Omental fat pad (tissue), 4 donors: ENCODE measurements at places on chromosomes 16 and 17. TPM values are rescaled to one million over a fixed set of nuclear protein-coding genes. Genes with fewer than 3 reads are reported as not detected.

DNA sequence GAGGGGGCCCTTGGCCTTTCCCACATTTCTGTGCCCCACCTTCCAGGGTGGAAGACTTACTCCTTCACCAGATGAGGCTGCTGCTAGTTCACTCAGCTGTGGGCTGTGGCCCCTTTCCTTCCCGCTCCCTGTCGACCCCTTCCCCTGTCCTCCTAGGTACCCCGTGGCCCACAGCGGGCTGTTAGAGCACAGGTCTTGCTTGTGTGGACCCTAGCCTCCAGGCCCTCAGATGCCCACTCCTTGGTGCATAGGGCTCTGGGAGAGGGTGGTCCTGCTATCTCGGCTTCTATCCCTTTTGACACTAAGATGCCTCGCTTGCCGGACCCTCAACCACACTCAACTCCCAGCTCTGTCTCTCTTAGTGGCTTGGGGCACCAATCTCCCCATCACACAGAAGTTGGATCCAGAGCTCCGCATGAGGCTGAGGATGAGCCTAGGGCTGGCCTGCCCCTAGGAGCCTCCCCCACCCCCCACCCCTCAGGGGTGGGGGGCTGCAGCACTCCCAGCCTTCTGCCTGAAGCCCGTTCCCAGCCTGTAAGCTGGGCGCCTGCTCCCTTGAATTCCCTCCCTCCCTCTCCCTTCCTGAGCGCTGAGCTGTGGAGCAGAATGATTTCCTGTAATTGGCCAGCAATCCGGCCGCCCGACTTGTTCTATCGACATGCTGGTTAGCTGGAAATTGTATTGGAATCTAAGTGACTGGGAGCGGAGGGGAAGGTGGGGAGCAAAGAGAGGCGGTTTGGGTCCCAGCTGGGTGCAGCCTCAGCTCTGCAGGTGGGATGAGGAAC, 30.9 kb downstream of the DCAKD start:
- DNase-seq: no peak

Gene SOX8
- total RNA-seq: 2.9 TPM

- DNase-seq: peak; percentile 19
Measured at GRCh38 chr16:85393674-85394451, 219.3 kb upstream of the GSE1 start.

GRCh38 chr16:5965321-5965720, 867.7 kb upstream of the EEF2KMT start:
- DNase-seq: no peak

Gene TNRC6C
- total RNA-seq: 11.6 TPM

GRCh38 chr17:33416131-33416530, 123.0 kb upstream of the ASIC2 start:
- no peak for DNase-seq

DNA sequence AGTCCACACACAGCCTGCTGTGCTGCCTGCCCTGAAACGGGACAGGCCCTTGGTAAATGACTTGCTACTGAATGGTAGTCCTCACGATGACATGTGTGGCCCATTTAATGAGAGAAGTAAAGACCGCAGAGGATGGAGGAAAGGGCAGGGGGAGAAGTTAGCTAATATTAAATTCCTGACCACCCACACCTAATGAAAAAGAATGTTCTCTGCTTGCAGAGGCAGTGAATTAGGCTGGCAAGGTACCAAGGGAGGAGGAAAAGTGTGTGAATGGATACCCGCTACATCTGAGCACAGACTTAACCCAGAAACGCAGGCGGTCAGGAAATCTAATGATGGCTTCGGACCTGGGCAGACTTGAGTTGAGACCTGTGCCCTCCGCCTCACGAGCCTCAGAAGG, 141.2 kb downstream of the PRKCA start:
- no peak for DNase-seq

DNA sequence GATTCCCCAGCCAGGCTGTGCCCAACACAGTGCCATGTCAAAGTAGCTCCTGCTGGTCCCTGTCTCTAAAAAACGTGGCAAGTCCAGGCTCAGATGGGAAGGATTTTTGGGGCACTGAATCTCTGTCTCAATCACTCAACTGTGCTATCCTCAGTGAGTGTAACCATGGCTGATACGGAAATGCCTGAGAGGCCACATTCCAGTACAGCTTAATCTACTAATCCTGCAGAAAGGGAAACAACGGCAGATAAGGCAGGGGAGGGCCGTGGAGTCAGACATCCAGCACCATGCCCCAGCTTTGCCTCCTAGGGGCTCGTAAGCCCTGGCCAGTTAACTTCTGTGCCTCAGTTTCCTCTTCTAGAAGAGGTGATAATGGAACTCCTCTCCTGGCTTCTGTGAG, 251.7 kb downstream of the CPPED1 start:
- no peak for DNase-seq

- DNase-seq: no peak
Measured at GRCh38 chr16:89155184-89155679, 16.3 kb upstream of the CDH15 start.

- DNase-seq: no peak
Measured at GRCh38 chr16:51134269-51134812, 16.7 kb downstream of the SALL1 start.

GRCh38 chr17:37818689-37819088, 73.8 kb upstream of the HNF1B start:
- DNase-seq: no peak

DNA sequence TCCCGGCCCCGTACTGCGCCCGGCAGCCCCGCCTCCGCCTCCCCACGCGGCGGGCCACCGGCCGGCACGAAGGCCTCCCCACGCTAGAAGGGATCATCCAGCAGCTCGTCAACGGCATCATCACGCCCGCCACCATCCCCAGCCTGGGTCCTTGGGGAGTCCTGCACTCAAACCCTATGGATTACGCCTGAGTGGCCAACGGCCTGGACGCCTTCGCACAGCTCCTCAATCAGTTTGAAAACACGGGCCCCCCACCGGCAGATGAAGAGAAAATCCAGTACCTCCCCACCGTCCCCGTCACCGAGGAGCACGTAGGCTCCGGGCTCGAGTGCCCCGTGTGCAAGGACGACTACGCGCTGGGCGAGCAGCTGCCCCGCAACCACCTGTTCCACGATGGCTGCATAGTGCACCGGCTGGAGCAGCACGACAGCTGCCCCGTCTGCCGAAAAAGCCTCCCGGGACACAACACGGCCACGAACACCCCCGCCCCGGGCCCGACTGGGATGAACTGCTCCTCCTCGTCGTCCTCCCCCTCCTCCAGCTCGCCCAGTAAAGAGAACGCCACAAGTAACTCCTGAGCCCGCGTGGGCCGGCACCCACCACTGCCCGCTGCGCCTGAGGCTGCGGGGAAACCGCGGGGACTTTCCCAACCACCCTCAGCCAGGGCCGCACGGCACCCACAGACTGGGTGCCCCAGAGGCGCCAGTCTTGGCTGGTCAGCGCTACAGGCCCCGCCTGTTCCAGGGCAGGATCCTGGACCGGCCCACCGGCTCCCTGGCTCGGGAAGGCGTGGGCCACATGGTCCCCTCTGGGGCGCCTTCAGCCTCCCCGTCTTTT, 39.0 kb upstream of the AKAP1 start:
- no peak for DNase-seq

DNA sequence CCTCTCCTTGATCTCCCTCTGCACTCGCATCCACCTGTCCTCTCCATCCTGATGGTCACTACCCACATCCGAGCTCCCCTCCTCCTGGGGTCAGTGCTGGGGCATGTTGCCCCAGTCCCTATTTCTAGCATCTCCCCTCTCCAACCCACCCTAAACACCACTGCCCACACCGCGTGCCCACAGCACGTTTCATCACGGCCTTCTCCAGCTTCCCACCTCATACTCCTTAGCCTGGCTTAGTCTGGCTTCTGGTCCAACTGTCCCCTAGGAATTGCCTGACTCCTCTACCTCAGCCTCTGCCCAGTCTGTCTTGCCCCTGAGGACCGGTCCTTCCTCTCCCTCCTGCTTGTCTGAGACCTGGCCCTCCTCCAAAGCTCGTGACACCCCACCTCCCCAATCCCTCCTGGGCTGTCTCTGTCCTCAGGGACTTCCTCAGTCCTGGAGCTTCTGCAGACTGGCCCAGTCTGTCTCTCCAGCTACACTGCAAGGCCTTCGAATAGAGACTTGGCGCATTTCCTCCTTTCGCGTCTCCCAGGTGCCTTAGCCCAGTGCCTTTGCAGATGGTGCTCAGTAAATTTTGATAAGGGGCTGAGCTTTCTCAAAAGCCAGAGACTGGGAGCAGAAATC, 4.9 kb downstream of the ALOX15 start:
- DNase-seq: no peak

GRCh38 chr17:45229681-45230409, 8.2 kb downstream of the FMNL1 start:
- DNase-seq: no peak

DNA sequence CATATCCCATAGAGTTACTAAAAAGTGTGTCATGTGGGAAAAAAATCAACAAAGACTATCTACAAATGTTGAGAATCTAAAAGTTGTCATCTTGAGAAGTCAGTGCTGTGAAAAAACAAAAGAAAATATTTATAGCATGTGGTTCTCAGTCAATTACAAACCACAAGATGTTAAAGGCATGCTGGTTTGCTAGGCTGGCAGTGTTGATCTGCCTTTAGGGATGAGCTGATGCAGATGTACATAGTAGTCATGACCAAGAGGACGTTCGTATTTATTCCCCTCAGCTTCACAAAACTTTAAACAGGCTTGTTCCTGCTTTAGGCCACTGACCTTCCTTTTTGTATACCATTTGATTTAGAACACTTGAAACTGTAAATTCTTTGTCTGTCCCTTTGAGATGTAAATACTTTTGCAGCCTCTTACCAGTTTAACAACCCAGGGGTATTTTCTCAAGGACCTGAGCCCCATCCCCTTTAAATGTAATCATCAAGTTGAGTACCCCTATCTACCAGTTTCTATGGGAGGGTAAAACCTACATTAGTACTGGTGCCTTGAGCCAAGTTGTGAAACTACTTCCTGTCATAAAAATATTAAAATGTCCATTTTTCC, 446.6 kb downstream of the KCNJ18 start:
- DNase-seq: no peak

DNA sequence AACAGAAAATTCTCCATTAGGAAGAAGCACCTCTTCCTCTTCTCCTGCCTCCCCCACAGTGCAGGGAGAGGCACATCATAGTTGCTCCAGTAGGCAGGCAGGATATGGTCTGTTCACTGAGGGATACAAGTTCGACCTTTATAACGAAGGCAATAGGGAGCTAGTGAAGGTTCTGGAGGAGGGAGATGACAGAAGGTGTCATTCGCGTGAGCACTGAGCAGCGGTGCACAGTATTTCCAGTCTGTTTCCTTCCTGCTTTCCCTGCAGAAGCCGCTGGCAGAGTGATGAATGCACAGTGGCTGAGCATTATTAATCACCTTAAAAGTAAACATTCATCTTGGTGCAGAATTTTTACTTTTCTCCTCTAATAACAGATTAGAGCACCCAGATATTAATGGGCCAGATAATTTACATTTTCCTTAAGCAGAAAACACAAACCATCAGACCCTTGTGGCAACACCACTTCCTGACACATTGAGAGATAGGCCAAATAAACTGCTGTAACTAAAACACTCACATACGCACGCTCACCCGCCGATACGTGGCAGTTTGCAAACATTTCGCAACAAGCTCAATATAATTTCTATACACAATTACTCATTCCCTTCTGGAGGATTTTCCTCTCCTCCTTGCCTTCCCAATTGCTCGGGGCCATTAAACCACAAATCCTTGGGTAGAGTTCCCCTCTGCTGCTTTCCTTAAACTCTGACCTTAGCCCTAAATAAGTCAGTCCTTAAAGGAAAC, 69.5 kb downstream of the AIPL1 start:
- no peak for DNase-seq

DNA sequence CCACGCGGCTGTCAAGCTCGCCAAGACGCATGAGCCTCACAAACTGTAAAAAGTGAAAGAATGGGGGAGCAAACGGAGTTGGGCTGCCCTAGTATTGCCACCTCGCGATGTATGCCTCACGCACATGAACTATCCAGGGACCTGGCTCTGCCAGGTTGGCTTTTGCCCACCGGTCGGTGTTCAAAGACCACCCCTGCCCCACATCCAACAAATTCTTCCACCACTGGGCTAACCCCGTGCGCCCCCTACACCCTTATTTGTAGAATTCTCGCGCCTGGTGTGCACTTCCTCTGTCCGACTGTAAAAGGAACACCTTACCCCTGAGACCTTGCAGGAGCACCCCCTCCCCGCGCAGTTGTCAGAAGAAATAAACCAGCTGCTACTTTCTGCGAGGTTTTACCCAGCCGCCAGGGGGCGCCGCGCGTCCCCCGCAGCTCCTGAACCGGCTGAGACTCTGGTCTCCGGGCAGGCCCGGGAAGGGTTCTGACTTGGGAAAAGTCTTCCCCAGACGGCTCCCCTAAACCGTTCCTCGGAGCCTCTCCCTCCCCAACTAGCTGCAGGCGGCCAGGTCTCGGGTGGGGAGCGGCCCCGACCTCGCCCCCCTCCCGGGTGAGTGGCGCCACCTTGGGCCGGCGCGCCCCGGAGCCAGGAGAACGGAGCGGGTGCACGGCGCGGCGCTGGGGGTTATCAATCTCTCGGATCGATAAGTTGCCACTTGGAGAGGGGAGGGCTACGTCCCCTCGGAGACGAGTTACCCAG, 1.7 kb upstream of the ZNF423 start:
- no peak for DNase-seq

Gene NAGS
- 0.95 TPM for total RNA-seq

Gene TSNAXIP1
- total RNA-seq: 1.9 TPM

Gene PCGF2
- 3.2 TPM for total RNA-seq

- DNase-seq: no peak
Measured at GRCh38 chr16:53156516-53156915, 101.7 kb downstream of the CHD9 start.

GRCh38 chr17:72567774-72568173, 447.0 kb downstream of the SOX9 start:
- no peak for DNase-seq

DNA sequence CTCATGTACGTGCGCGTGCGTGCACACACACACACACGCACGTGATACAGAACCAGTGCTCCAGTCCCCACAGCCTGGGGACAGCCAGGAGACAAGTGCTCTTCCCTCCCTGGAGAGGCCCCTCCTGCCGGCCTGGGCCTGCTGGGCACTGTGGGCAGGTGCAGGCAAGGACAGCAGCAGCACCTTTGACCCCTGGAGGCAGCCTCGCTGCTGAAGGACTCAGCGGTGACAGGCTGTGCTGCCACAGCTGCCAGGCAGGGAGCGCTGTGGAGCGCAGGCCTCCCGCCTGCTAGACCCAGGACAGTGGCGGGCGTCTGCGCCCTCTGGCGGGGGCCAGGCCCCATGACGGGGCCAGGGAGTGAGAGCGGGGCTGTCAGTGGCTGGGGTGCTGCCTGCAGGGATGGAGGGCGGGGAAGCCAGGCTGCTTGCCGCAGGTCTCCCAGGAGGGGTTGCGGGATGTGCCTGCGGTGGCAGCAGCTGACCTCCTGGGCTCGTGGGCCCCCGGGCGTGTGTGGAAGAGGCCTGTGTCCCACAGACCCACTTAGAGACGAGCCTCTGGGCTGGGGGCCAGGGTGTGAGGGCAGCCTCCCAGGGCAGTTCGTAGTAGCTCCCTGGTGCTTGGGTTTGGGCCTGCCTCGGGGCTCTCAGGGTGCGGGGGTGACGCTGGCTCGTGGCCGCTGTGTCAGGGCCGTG, 63.5 kb upstream of the PVALEF start:
- no peak for DNase-seq

- peak; percentile 39 for DNase-seq
Measured at GRCh38 chr17:56833057-56833808, 487 bp downstream of the C17orf67 start.

- DNase-seq: no peak
Measured at GRCh38 chr17:63681530-63681929, 18.4 kb downstream of the LIMD2 start.
